Activated CD4-positive, alpha-beta memory T cell treated with anti-CD3 and anti-CD28 coated beads for 36 hours (primary cell): ENCODE measurements at places on chromosomes 13 and 19. TPM values are rescaled to one million over a fixed set of nuclear protein-coding genes. Genes with fewer than 3 reads are reported as not detected.
A peak's percentile ranks its signal among the peaks of the same experiment; 100 is the strongest.

KPNA3 gene
- total RNA-seq: 42.0 TPM

- no peaks in the 10 kb centered on the region for H3K36me3 ChIP-seq
- no peak overlapping the region for H3K4me3 ChIP-seq
- DNase-seq: no peak
- H3K4me1 ChIP-seq: no peaks in the 10 kb centered on the region
Observed at GRCh38 chr19:15666186-15666585, 6.7 kb upstream of the CYP4F12 start.

DNA sequence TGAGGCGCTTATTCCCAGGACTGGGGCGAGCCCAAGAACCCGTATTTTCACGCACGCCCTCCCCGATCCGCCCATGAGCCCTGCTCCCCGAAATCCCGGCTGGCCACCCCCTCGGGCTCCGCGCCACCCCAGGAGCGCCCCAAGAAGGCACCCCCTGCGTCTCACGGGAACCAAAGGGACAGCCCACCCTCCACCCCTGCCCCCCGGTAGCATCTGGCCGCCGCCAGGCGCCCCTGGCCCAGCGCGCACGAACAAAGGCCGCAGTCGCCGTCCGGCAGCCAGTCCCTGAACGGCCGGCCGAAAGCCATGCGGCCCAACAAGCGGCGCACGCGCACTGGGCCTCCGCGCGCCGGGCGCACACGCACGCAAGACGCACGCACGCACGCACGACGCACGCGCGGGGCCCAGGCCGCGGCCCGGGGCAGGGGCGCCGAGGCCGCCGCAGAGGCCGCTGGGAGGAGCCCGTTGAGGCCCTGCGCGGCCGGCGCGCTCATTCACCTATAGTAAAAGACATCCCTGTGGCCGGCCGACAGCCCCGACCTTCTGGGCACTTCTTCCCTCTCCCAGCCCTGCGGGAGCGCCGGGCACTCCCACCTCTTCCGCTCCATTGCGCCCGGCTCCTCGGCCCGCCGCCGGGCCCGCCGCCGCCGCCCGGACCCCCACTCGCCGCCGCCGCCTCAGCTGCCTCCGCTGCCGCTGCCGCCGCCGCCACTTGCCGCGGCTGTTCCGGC, 476 bp downstream of the MBD3 start:
- H3K4me1 ChIP-seq: peaks cover 18% of the 10 kb centered on the region
- DNase-seq: peak; percentile 88
- peak overlapping the region; percentile 84 for H3K27ac ChIP-seq

GRCh38 chr19:16383584-16384161, 59.0 kb downstream of the KLF2 start:
- DNase-seq: no peak
- H3K27ac ChIP-seq: no peak overlapping the region
- no peaks in the 10 kb centered on the region for H3K27me3 ChIP-seq
- H3K36me3 ChIP-seq: peaks cover 30% of the 10 kb centered on the region
- no peak overlapping the region for H3K4me3 ChIP-seq
- H3K4me1 ChIP-seq: peaks cover 39% of the 10 kb centered on the region

GRCh38 chr13:71871176-71871754, 4.3 kb upstream of the DACH1 start:
- DNase-seq: no peak
- no peak overlapping the region for H3K4me3 ChIP-seq
- peaks cover 6% of the 10 kb centered on the region for H3K4me1 ChIP-seq
